ENCODE measurements at places on chromosomes 7 and 10.

DNA sequence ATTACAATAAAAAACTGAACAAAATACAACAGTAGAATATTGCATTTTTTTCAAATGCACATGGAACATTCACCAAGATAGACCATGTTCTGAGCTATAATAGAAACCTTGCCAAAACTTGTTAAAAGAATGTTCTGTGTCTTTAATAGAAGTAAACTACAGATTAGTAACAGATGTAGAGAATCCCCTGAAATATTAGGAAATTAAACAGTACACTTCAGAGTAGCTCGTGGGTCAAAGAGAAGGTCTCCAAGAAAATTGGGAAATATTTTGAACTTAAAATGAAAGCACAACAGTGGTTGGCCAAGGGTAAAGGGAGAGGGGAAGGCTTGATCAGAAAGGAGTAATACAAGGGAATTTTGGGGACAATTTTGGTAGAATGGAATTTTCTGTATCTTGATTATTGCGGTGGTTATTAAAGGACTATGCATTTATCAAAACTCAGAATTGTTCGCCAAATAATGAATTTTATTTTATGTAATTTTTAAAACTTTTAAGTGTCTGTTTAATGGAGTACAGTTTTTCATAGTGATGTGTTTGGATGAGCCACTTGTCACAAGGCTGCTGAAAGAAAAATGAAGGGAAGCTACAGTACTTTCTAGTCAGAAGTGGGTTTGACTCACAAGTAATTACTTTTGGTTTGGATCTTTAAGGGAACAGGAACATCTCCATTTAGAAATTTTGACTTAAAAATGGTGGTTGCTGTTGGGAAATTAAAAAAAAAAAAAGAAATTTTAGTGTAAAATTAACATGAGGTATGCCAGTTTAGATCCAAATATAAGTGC, 10.2 kb downstream of the PLEKHA8 start:
- no peak for DNase-seq

- no peak for DNase-seq
Measured at GRCh38 chr7:30083334-30083733, 51.5 kb upstream of the MTURN start.

DNA sequence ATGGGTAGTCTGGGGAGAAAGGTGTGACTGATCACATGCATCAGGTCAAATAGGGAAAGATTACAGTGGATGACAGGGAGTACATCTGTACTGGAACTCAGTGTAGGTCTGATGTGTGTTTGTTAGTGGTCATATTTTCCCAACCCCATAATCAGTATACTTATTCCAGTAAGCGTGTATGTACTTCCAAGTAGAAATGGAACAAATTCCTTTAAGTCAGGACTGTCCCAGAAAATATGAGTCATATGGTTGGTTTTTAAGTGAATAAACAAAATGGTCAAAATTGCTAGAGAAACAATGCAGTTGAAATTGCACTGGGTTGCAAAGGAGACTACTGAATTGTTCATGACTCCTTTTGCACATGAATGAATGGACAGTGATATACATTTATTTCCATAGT, 118.8 kb upstream of the MYO3A start:
- DNase-seq = no peak

- no peak for DNase-seq
Measured at GRCh38 chr10:29874606-29875269, 184.6 kb downstream of the JCAD start.

DNA sequence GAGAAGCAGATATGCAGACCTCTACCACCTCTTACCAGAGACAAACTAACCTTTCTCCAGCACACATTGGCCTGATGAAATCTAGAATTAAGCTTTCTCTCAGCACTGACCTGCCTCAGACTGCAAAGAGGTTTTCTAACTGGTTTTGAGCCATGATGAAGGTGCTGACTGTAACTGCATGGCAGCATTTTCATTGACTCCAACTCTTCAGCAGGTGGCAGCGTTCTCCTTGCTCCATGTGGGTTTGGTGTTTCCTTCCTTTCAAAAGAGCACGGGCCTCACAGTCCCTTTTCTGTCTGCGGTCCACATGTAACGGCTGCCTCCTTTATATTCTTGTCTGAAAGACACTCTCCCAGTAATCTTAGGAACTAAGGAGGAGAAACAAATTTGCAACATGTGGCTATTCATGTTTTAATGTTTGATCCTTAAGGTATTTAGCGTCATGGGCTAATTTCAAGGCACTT, 12.6 kb downstream of the KLLN start:
- DNase-seq = peak; percentile 22

DNA sequence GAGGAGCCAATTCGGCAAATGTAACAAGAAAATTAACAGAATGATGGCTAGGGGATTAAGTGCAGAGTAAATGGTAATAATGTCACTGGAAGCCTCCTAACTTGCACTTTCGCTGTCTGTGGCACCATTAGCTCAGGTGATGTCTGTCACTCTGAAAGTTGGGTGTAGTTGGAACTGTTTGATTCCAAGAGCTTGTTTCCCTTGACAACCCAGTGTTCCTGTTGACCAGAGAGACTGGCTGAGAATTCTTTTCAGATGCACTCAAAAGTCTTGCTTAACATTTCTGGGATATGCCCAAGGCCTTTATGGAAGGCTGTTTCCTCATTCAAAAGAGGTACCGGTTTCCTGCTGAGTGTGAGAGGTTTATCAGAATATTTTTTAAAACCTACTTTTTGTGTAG, 49.6 kb downstream of the PLPP4 start:
- peak; percentile 4 for DNase-seq

- DNase-seq = peak; percentile 50
Measured at GRCh38 chr10:123331438-123331837, 177.2 kb downstream of the BUB3 start.

GRCh38 chr7:47143339-47143738, 438.6 kb downstream of the TNS3 start:
- no peak for DNase-seq

DNA sequence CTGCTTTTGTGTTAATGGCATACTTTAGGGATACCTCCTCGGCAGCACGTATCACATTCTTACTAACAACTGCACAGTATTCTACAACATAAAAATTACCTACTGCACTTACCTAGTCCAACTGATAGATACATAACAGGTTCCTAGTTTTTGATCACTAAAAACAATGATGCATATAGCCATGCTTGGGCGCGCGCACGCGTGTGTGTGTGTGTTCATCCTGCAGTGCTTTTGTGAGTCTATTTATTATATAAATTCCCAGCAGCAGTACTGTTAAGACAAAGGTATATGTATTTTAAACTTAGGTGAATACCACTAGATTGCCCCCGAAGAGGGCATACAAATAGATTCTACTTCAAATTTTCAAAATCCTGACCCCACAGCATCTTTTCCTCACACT, 181.4 kb downstream of the ELMO1 start:
- DNase-seq = no peak

GRCh38 chr7:95725205-95725604, 47.1 kb upstream of the DYNC1I1 start:
- no peak for DNase-seq

DNA sequence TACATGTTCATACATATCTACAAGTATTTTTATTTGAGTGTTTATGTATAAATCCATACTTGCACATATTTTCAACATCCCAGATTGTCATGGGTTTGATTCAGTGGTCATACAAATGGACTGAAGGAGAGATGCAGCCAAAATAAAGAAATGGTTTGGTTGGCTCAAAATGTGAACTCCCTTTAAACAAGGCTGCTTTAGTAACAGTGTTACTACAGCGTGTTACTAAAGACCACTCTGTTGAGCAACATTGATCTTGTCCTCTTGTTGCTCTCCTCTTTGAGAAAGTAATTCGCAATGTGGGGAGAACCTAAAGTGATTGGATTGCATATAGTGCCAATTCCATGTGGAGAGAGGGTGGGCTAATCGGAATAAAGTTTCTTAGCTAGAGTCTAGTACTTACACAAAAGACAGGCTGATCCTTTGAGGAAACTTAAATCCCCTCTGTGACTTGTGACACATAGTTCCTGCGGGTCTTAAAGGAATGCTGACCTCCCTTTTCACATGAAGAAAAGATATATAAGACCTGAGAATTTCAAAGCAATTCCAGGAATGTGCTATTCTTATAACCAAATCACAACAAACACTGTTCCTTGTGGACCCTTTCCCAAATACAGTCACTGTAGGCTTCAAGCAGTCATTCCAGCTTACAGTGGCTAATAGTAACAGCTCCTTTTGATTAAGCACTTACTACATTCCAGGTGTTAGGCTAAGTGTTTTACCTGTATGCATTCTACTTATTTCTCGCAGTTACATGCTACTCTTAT, 144.3 kb downstream of the FZD1 start:
- no peak for DNase-seq

GRCh38 chr7:69597278-69598076, 798 bp upstream of the AUTS2 start:
- no peak for DNase-seq

DNA sequence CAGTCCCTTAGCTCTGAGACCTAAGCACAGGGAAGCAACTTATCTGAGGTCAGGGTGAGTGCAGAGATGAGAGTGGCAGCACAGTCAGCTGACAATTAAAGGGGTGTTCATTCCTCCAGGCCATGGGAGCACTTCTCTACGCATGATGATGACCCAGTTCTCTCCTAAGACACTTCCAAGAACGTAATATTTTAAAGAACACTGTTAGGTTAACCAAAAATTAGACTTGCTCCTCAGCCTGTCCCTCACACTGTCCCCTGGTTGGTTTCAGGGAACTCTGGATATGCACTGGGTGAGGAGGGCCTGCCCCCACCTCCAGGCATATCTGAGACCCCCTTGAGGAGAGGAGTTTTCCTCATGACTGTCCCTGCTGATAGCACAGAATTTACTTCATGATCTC, 767.5 kb downstream of the GRID1 start:
- no peak for DNase-seq

- no peak for DNase-seq
Measured at GRCh38 chr7:135316648-135317313, 83.1 kb downstream of the STRA8 start.

DNA sequence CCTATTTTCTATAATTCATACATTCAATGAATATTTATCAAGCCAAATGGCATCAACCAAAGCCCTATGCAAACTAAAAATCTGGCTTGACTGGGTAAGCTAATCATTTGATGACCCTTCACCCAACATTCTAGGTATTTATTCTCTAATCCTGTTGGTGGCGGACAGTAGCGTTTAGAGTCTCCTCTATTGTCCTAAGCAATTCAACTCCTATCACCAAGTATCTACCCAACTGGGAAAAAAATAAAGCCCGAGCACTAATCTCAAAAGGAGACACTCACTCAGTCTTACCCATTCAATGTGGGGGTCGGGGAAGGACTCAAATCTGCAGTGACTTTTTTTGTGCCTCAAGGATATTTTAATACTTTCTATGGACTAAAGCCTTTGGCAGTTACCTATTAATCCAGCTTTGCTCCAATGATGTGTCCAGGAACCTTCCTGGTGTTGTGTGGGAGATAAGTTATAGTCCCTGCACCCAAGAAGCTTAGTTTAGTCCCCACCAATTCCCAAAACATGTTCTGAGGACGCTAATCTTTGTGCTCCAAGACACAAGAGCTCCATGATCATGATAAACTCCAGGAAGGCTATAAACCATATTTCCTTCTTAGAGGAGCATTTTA, 30.6 kb downstream of the DNMBP start:
- DNase-seq = no peak

GRCh38 chr7:19248681-19249080, 103.5 kb upstream of the FERD3L start:
- no peak for DNase-seq

- no peak for DNase-seq
Measured at GRCh38 chr7:95335093-95335492, 10.8 kb upstream of the PON1 start.

GRCh38 chr10:129191797-129192196, 275.2 kb upstream of the MGMT start:
- DNase-seq = no peak

DNA sequence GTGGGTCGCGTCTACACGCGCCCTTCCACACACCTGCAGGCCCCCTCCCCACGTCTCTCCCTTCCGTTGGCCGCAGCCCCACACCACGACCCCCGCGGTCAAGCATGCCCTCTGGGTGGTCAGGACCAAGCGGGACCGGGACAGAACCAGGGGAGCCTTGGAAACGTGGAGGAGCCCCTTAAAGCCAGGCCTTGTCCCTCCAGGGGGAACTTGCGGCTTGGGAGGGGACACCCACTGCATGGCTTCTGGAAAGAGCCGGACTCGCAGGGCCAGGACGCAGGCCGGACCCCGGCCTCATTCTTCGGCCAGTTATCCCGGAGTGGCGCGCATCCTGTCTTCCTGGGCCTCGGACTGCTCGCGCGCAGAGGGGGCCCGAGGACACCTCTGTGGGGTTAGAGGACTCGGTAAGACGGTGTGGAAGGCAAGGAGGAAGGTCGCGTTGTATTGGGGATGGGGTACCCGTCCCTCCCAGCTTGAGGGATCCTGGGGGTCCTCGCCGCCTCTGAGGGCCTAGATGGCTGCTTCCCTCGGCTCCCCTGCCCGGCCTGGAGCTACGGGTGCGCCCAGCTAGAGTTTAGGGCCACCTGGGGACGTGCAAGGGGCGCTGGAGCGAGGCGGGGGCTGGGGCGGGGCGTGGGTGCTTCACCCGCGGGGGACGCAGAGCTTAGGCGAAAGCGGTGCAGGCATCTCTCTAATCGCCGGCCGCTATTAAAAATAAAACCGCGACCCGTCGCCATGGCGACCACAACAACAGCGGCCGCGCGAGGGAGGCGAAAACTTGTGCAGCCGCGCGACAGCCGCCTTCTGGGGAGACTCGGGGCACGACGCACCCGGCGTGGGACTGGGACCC, 1.8 kb upstream of the PDGFA start:
- no peak for DNase-seq

DNA sequence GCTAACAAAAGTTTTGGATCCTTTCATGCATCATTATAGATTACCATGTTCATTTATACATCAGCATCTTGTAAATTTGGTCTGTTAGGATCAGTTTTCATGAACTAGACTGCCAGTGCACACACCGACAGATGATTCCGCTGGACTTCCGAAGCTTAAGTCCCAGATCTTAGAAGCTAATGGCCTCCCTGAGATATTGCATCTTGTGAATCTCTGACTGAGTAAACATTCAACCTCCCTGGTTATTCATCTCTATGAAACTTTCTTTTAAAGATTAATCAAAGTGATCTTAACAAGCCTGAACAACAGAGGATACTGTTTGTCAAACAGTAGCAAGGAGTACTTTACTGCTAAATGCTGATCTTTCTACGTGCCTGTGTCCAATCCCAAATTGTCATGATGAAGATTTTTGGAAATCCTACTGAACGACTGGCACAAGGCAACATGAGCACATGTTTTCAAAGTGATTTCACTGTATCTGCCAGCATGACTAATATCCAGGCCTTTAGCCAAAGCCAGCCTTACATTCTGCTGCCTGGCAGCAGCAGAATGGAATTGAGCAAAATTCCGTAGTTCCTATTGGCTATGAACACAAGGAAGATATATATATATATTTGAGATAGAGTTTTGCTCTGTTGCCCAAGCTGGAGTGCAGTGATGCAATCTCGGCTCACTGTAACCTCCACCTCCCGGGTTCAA, 91.3 kb upstream of the ANK3 start:
- DNase-seq = peak; percentile 84
